CD8-positive, alpha-beta T cell (primary cell): ENCODE measurements at places on chromosomes 13 and 19. TPM values are rescaled to one million over a fixed set of nuclear protein-coding genes. Genes with fewer than 3 reads are reported as not detected.

- no peak for DNase-seq
Measured at GRCh38 chr19:45103156-45103507, 10.2 kb downstream of the PPP1R37 start.

DNA sequence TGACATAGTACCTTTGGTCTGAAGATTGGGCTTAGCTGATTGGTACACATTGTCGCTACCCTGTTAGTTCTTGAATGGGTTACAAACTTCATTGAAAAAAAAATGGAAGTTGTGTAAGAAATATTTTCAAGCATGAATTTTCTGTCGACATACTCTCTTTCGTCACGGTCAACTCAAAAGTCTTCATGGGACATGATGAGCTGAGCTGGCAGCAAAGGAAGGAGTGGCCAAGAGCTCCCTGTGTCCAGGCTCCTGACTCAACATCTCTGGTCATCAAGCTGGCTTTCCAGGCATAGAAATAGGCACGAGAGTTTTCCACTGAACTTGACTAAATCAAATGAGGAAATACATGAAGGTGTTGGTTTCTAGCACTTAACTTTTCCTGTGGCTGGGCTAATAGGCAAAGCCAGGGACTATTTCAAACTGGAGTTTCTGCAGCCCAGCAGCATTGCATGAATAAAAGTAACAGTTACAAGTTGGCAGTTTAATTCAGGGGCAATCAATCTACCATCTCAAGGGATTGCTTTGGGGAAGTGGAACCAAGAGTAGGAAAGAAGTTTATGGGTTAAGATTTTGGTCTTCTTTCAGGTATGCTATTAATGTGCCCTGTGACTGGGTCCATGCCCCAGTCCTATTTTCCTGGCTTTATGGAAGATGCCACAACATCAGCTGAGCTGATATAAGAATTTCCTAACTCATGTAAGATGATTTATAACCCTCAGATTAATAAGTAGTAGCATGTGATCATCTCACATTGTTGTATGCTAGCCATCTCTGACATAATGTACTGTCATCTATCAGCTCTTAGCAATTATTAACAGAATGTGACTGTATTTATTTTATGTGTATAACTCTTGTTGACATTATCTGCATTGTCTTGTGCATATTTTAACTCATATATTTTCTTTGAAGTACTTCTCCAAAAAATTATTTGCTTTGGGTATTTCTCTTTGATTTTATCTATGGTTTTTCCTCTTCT lies 385.8 kb downstream of the DLEU7 start:
- no peak for DNase-seq

GRCh38 chr13:109804654-109805053 lies 18.3 kb upstream of the IRS2 start:
- DNase-seq = no peak

DNA sequence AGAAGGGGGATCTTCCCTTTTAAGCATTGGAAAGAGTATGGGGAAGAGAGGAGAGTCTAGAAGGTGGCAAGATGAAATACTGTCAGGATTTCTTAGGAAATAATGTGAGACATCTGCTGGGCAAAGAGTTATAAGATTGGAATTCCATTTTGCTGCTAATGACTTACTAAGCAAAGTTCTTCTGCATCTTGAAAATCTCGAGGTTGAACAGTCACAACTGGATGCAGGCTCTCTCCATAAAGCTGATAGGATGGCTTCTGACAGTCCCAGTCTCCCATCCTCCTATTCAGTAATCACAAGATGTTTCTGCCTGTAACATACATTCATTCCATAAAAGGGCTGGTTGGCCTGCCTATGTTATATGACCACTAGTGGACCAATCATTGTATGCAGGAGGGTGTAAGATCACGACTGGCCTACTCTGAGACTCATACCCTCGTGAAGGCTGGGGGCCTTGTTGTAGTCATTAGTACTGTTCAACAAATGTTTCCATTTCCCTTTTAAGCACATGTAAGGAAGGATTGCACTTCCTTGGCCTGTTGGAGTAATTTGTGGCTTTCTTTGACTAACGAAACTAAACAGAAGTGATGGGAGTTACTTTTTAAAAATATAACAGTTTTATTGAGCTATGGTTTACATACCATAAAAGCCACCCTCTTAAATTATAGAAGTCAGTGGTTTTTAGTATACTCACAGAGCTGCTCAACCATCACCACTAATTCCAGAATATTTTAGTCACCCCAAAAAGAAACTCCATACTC lies 45.0 kb upstream of the TDRD3 start:
- no peak for DNase-seq

DNA sequence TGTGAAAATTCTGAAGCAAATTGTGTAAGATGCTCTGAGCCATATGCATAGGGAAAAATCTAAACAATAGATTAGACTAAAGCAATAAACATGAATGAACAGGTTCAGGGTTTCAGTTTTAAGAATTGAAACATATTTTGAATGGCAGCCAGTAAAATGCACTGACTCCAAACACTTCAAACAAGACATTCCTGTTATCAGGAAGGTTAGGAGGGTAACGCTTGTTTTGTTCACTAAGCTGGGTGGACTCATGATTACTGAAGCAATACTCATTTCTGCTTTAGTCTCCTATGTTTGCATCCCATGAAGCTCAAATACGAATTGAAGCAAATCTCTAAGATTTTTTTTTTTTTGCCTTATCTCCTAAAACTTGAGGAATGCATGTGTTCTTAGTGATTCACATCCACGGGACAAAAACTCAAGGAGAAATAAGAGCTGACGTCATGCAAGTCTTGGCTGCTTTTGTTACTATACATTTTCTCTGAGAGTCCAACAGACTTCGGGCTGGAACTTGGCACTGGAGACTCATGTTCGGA lies 29.1 kb upstream of the IGFL4 start:
- DNase-seq = no peak

DNA sequence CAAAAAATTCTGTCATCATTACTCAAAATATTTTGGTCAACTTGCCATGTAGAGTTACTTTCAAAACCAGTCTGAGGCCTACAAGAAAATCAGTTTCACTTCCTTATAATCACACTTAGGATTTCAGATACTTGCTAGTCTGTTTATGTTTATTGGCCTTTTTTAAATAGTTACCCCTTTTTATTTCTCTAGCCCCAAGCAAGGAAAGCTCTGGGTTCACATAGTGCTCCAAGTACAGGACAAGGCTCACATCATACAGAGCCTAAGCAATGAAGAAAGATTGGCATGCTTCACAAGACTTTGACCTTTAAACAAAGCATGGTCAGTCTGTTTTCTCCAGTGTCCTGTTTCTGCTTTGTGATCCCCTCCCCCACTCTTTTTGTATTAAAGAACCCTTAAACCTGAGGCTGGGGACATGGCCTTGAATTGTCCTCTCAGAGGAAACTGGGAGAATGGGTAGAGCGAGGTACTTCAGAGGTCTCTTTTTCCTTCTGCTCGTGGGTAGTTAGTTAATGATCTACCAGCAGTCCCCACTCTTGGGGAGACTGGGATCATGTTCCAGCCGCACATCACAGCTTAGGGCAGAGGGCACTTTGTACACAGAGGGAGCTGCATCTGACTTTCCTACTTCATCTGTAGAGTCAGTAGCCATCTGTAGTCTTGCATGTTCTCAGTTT lies 30.7 kb downstream of the CEACAM1 start:
- no peak for DNase-seq

GRCh38 chr13:51704399-51705313 lies 99.3 kb downstream of the DHRS12 start:
- DNase-seq = no peak

DNA sequence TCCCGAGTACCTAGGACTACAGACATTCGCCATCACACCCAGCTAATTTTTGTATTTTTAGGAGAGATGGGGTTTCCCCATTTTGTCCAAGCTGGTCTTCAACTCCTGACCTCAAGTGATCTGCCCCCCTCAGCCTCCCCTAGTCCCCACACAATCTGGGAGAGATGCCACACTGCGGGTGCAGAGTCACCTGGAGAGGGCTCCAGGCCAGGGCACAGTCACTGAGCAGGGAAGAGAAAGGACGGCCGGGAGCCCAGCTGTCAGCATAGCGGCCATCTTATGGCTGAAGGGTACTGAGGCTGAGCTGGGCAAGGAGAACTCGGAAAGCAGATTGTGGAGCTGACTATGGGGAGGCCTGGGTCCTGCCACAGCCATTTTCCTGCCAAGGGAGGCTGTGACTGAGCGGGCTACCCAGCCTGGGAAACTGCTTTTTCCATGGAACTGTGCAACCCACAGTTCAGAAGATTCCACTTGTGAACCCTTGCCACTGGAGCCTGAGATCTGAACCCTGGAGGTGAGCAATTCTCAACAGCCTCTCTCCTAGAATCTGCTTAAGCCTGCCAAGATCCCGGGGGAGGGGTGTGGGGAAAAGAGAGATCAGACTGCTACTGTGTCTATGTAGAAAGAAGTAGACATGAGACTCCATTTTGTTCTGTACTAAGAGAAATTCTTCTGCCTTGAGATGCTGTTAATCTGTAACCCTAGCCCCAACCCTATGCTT lies 109.2 kb downstream of the ZNF486 start:
- DNase-seq = no peak

- DNase-seq = no peak
Measured at GRCh38 chr13:104318121-104318520, 1251.9 kb upstream of the SLC10A2 start.

- DNase-seq = no peak
Measured at GRCh38 chr13:25659091-25659795, 287.5 kb downstream of the ATP8A2 start.

- no peak for DNase-seq
Measured at GRCh38 chr13:96053003-96053703, at the start of gene UGGT2. Gene UGGT2 (minus strand): TSS chr13:96053401. CDS start chr13:96053312, 89 bp downstream.

GRCh38 chr19:11180346-11180745 lies 17.0 kb downstream of the KANK2 start:
- DNase-seq = no peak

DNA sequence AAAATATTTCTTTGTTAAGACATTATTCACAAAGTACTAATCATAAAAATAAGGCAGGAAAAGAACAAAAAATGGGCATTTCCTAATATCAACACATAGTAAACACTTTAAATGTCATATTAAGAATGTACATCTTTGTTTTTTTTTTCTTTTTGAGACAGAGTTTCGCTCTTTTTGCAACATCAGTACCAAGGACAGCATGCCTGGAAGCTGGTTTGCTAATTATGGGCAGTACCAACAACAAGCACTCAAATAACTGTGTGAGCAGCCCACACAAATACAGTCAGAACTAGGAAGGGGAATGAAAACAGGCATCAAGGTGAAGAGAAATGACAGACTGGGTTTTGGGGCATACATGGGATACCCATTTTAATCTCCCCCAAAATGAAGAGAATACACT lies 788.0 kb upstream of the SLITRK1 start:
- DNase-seq = no peak

- DNase-seq = no peak
Measured at GRCh38 chr13:34993470-34993869, 51.4 kb downstream of the NBEA start.

DNA sequence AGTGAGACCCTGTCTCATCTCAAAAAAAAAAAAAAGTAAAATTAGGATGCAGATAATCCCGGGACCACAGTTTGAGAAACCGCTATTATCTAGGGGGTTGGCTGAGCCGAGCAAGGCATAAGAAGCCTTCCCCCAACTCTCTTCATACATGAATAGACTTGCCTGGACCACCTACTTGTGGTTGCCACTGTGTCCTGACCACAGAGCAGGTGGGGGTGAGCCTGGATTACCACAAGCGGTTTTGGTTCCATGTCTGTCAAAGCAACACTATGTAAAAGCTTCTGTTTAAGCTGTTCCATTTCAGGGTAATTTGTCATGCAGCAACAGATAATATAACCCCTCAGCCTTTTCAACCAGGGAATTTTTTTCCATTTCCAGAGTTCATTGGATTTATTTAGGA lies 3.3 kb upstream of the NAPA start:
- peak; percentile 75 for DNase-seq

- no peak for DNase-seq
Measured at GRCh38 chr13:109370496-109370895, 415.9 kb downstream of the IRS2 start.

DNA sequence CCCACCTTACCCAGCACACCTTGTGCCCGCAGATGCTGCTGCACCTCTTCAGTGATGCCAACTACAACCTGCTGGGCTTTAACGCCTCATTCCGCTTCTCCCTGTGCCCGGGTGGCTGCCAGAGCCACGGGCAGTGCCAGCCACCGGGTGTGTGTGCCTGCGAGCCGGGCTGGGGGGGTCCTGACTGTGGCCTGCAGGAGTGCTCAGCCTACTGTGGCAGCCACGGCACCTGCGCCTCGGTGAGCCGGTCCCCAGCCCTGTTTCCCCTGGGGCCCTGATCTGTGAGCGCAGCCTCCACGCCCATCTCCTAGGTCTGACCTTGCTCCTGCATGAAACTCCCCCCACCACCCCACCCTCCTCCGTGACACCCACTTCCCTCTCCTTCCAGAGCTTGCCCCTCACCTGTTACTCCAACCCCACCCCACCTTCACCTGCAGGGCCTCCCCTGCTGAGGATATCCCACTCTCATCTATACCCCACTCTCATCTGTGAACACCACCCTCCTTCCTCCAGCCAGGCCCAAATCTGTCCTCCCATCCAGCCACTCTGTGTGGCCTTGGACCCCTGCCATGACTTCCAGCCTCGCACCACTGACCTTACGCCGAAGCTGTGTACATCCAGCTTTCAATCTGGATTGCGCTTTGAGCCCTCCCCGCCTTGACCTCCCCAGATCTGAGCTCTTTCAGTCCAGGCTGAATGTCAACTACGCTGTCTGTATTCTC lies 8.7 kb downstream of the MEGF8 start:
- DNase-seq = no peak

DNA sequence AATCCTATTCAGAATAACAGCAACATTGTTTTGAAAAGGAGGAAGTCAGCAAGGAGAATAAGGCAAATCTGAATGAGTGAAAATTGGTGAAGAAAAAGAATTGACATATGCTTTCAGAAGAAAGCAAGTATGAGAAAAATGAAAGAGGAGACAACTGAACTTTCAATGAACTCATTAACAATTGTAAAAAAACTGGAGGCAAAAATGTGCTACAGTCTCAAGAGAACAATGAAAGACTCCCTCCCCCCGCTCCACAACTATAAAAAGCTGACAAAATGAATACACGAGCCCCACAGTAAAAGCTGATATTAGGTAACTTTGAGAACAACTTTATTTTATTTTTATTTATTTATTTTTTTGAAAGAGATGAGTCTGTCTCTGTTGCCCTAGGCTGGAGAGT lies 373.1 kb downstream of the DIAPH3 start:
- no peak for DNase-seq

DNA sequence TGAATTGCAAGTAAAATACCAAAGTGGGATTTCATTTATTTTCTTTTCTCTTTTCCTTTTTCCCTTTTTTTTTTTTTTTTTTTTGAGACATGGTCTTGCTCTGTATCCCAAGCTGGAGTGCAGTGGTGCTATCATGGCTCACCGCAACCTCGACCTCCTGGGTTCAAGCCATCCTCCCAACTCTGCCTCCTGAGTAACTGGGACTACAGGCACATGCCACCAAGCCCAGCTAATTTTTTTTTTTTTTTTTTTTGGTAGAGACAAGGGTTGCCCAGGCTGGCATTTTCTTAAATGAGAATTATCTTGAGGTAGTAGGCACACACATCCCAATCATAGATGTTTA lies 68.5 kb upstream of the GPR183 start:
- DNase-seq = no peak

- no peak for DNase-seq
Measured at GRCh38 chr13:106362707-106363106, 172.8 kb downstream of the EFNB2 start.

The SLITRK6 gene
- not detected for total RNA-seq

The SMG9 gene
- 32.2 TPM for total RNA-seq

The UHRF1 gene
- 0.33 TPM for total RNA-seq

The USHBP1 gene
- not detected for total RNA-seq

The LILRB5 gene
- not detected for total RNA-seq

The ZNF850 gene
- 2.7 TPM for total RNA-seq

The IZUMO2 gene
- total RNA-seq = not detected

The DENND1C gene
- 95.9 TPM for total RNA-seq

The ZNF737 gene
- total RNA-seq = 11.5 TPM
